ENCODE measurements at places on chromosomes 1 and 21. TPM values are rescaled to one million over a fixed set of nuclear protein-coding genes. Genes with fewer than 3 reads are reported as not detected.

SRGAP2 gene
- 35.0 TPM for total RNA-seq

CD1D gene
- 8.0 TPM for total RNA-seq

CD53 gene
- not detected for total RNA-seq

TBX15 gene
- 0.18 TPM for total RNA-seq

NHLH2 gene
- total RNA-seq: not detected

ITLN2 gene
- total RNA-seq: not detected

All from smooth muscle cell of bladder (primary cell).